ENCODE measurements at places on chromosomes 2 and 18.

- DNase-seq, result no peak
These were observed 46.8 kb downstream of the XRCC5 start for GRCh38 chr2:216155954-216156353.

GRCh38 chr18:51078026-51078425 is 48.0 kb downstream of the SMAD4 start:
- no peak for DNase-seq

GRCh38 chr2:222851956-222852617 is 8.7 kb upstream of the ACSL3 start:
- DNase-seq, result no peak

GRCh38 chr2:118493213-118493612 is 354.2 kb downstream of the EN1 start:
- no peak for DNase-seq

DNA sequence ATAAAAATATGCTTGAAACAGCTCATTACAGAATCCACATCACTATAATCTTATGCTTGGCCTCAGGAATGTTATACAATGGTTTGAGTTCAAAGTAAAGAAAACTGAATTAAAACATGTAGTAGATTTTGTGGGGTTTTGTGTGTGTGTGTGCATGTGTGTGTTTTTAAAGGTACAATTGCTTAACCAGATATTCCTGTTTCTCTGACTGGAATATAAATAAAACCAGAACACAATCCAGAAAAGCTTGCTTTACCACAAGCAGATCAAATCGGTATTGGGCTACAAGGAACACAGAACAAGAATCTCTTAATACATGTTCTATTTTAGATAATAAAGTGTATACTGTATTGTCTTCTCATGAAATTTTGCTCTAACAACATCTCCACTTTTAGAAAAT is 110.0 kb downstream of the TMEM247 start:
- DNase-seq, result no peak
